ENCODE measurements at places on chromosomes 7 and 10.

DNA sequence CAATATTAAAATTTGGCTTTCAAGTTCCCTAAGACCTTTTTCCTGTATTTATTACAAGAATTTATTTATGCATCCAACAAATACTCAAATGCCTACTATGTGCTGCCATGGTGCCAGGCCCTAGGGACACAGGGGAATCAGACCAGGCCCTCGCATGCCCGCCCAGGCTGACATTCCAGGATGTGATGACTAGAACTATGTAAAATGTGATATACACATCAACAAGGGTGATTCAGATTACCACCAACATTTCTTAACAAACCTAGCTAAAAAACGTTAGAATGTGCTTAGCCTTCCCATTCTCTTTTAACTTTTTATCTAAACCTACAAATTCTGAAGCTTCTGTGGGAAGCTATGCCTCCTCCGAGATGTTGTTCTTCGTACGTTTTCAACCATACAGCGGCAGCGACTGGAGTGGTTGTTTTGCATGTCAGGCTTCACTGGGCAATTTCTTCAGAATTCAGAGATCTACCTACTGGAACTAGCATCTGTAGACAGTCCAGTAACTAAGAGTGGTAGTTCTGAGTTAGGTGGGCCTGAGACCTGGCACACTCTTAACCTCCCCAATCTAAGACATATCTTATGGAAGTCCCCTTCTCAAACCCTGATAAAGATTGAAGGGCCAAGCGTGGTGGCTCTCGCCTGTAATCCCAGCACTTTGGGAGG is 22.1 kb downstream of the GNA12 start:
- no peak for DNase-seq

DNA sequence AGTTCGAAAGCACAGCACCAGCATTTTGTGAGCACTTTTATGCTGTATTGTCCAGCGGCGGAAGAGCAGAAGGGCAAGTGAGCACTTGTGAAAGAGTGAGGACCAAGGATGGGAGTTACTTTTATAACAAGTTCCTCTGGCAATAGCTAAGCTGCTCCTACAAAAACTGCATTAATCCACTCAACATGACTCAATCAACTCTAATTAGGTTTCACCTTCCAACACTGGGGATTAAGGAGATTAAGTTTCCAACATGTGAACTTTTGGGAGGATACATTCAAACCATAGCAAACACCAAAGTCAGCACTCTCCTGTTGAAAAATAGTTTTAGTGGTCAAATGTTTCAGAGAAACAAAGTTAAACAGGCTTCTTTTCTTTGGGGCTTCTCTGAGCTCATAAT is 844.5 kb downstream of the REEP3 start:
- DNase-seq: no peak

GRCh38 chr7:158546214-158546613 is 41.4 kb downstream of the PTPRN2 start:
- no peak for DNase-seq

DNA sequence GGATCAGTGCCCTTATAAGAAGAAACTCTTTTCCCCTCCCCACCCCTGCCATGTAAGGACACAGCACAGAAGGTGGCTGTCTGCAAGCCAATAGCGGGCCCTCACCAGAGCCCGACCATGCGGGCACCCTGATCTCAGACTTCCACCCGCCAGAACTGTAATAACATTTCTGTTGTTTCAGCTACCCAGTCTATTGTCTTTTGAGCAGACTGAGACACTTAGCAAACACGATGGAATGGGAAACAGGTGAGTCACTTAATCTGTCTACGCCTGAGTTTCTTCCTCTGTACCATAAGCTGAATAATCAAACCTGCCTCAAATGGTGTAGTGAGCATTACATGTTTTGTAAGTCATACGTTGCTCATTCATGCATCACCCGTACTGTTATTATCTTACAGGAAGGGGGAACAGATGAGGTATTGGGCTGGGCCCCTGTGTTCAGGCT is 58.2 kb downstream of the STRA8 start:
- DNase-seq: no peak

GRCh38 chr7:68733219-68734153 is 864.8 kb upstream of the AUTS2 start:
- no peak for DNase-seq

- DNase-seq: no peak
Observed at GRCh38 chr10:116761883-116762282, 19.5 kb upstream of the HSPA12A start.

- DNase-seq: no peak
Observed at GRCh38 chr10:58050575-58050974, 217.1 kb downstream of the IPMK start.

GRCh38 chr10:77837925-77838595 is 88.5 kb downstream of the DLG5 start:
- DNase-seq: no peak

- DNase-seq: no peak
Observed at GRCh38 chr10:100349672-100350071, 2.6 kb downstream of the SCD start.

DNA sequence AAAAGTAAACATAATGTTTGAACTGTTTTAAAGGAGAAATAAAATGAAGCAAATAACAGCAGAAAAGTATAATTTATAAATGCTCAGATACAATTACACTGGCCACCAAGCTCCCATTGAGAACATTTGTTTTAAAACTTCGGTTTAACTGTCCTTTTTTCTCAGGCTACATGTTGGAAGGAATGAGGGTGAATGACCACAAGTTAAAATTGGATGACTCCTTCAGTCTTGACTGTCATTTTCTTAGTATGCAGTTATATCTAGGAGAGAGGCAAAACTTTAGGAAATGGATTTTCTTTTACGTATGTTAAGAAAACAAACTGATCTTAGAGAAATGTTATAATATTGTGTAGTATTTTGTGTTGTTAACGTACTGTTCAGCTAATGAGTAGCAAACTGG is 5.0 kb downstream of the TRIM24 start:
- no peak for DNase-seq

- DNase-seq: no peak
Observed at GRCh38 chr10:77496941-77497420, 140.6 kb downstream of the KCNMA1 start.

- DNase-seq: peak; percentile 29
Observed at GRCh38 chr7:128863433-128863989, 855 bp downstream of the ATP6V1F start.

- no peak for DNase-seq
Observed at GRCh38 chr10:70494966-70495365, 16.4 kb downstream of the PALD1 start.

GRCh38 chr7:80216996-80217842 is 82.6 kb downstream of the GNAI1 start:
- no peak for DNase-seq

GRCh38 chr7:101974393-101974792 is 157.0 kb downstream of the CUX1 start:
- DNase-seq: no peak

DNA sequence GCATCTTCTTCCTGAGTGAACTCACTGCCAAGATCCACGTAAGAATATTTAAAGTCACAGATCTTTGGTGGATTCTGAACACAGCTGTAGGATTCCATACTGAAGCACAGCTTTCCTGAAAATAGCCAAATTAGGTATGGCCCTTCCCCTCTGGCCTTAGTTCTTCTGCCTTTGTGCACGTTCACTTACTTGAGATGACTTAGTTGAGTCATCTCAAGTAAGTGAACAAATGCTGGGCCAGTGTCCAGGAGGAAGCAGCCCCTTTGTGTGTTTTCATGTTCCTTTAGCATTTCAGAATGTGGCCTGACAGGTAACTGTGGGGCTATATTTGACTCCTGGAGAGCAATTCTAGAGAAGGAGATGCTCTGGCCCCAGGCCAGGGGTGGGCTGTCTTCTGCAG is 51.5 kb downstream of the CCNY start:
- DNase-seq: no peak

DNA sequence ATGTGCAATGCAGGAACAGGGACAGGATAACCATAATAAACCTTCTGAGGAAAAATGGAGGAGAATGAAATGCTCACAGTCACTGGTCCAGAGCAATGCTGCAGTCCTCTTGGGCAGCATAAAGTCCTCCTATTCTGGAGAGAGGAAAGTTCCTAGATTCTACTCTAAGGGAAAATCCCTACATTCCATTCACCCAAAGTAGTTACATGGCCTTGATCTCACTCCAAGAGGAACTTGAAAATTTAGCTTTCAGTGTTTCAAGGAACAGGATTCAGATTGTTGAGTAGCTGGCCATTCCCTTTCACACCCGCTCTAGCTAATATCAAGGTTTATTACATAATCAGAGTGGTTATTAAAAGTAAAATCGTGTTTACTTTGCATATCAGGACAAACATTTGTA is 168.3 kb downstream of the CHRM2 start:
- no peak for DNase-seq

- no peak for DNase-seq
Observed at GRCh38 chr10:112739592-112740353, 210.3 kb upstream of the TCF7L2 start.

GRCh38 chr7:132125096-132125495 is 451.2 kb downstream of the PLXNA4 start:
- no peak for DNase-seq

GRCh38 chr7:80740778-80741545 is 102.5 kb downstream of the CD36 start:
- DNase-seq: no peak

- DNase-seq: no peak
Observed at GRCh38 chr10:80159166-80159873, 26.8 kb downstream of the PLAC9 start.

DNA sequence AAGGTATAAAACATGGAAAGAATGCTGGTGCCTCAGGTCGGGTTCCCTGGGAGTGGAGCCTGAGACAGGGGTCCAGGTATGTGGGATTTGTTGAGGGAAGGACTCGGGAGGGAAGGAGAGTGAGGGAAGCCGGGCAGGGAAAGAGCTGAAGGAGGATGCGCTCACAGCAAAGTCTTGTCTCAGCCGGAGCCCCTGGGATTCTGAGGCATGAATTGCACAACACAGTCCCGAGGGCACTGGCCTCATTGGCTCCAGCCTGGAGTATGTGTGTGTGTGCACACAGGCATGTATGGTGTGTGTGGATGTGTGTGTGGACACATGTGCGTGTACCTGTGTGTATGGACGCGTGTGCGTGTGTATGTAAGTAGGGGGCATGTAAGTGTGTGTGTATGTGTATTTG is 87.4 kb downstream of the WDFY4 start:
- no peak for DNase-seq

DNA sequence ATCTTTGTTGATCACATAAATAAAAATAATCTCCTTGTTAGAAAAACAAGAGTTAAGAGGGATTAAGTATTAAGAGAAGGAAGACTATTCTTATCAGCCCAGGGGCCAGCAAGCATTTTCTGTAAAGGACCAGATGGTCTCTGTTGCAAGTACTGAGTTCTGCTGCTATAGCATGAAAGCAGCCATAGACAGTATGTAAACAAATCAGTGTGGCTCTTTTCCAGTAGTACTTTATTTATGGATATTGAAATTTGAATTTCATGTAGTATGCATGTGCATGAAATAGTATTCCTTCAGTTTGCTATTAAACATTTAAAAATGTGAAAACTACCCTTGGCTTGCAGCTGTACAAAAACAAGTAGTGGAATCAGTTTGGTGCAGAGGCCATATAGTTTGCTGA is 81.7 kb downstream of the STK31 start:
- DNase-seq: peak; percentile 38

GRCh38 chr7:83798489-83798888 is 149.6 kb upstream of the SEMA3E start:
- no peak for DNase-seq

DNA sequence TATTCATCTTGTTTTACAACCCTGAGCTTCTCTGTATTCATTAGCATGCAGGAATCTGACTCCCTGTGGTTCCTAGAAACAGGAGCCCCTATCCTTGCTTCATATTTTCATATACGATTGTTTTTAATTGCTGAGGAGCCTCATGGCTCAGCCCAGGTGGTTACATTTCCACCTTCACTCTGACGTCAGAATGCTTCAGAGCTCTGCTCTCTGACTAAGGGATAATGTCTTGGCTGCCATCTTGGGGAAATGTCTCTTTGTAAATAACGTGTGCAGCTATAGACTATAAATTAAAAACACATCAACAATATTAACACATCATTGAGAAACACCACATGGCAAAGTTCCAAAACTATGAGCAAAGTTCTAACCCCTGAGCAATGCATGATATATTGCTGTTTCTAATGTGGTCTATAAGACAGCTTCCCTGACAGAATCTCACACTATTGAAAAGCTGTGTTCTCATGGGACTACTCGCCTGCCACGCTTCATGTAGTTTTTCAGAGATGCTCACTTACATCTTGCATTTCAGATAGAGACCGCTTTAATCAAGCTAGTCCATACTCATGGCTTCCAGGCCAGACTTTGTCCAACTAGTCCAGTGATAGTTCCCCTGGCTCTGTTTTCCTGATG is 227.0 kb downstream of the SORCS3 start:
- no peak for DNase-seq

GRCh38 chr10:114810926-114811325 is 10.7 kb upstream of the FHIP2A start:
- DNase-seq: no peak

DNA sequence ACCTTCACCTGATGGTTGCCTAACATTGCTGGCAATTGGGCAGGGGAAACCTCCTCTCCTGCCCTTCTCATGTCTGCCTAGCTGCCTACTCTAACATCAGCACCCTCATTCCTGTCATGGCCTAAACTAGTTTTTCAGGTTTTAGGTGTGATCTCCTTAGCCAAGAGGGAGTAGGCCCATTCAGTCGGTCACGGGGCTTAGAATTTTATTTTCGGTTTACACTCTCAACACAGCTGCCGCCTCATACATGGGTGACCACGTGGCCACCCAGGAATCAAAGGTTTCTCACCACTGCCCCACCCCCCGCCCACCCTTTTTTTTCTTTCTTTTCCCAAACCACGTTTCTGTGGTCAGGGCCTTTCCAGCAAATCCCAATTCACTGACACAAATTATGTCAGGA is 97.2 kb downstream of the RALA start:
- DNase-seq: peak; percentile 42

DNA sequence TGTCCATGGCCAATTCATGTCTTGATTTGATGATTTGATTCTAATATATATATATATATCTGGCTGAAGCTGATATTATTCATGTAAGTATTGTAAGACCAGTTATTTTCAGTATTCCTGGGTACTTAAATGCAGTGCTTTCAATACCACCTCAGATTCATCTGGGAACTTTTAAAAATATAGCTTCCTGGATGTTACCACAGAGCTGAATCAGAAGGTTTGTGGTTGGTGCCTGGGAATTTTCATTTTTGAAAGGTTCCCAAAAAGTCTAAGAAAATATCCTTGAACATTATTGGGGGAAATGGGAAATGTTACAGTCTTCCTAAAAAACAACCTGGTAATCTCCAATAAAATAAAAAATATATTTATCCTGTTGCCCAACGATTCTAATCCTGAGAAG is 10.7 kb upstream of the PPP3CB start:
- DNase-seq: no peak

Data from right lung (tissue), 10 donors.